ENCODE measurements at places on chromosomes 1 and 21. TPM values are rescaled to one million over a fixed set of nuclear protein-coding genes. Genes with fewer than 3 reads are reported as not detected.

- no peak for DNase-seq
Observed at GRCh38 chr1:194394676-194395075, 1208.3 kb upstream of the B3GALT2 start.

GRCh38 chr1:170126696-170127095 lies 19.1 kb upstream of the NTMT2 start:
- peak; percentile 80 for DNase-seq

GRCh38 chr1:189125694-189126093 lies 1352.0 kb downstream of the BRINP3 start:
- no peak for DNase-seq

DNA sequence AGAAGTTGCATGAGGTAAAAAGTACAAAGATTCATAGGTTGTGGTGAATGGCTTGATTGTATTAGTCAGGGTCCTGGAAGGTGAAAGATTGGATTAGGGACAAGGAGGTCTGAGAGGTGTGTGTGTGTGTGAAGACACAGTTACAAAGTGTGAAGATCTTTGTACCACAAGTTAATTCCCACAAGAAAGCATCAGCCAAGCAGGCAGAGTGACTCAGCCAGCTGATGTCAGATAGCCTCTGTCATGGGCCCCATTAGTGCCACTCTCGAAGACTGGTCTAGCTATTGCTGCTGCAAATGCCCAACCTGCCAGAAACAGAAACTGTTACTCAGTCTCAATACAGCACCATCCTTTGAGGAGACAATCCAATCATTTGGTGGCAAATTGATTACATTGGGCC lies 96.5 kb downstream of the DTL start:
- peak; percentile 38 for DNase-seq

DNA sequence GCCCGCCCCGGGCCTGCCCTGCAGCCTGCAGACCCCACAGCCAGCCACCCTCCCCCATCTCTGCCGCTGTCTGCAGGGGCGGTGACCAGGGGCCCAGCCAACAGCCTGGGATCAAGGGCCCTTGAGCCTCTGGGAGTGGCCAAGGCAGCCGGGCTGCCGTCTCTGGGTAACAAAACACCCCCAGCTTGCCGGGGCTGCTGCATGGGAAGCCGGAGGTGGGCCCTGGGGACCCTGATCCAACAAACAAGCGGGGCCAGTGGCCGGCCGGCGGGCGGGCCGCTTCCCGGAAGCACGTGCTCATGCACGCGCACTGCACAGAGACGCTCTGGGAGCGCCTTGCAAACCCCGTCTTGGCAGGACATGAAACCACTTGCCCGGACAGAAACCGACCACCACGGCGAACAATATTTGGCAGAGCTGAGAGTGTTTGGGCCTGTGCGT lies 13.2 kb downstream of the MEGF6 start:
- no peak for DNase-seq

- DNase-seq, result no peak
Observed at GRCh38 chr1:169201084-169201619, 94.7 kb downstream of the ATP1B1 start.

- no peak for DNase-seq
Observed at GRCh38 chr1:109290137-109290536, 7.2 kb upstream of the PSRC1 start.

- DNase-seq, result no peak
Observed at GRCh38 chr1:145959333-145959732, 1.5 kb upstream of the LIX1L start.

The LRRC39 gene
- 0.08 TPM for total RNA-seq

The DEPDC1 gene
- 8.9 TPM for total RNA-seq

The OLIG2 gene
- total RNA-seq, result not detected

The MRPL55 gene
- total RNA-seq, result 68.7 TPM

The ZBTB17 gene
- total RNA-seq, result 33.8 TPM

All from kidney epithelial cell (primary cell).